ENCODE measurements at places on chromosomes 7 and 10. TPM values are rescaled to one million over a fixed set of nuclear protein-coding genes. Genes with fewer than 3 reads are reported as not detected.

The ATRNL1 gene
- 0.21 TPM for total RNA-seq

The IDI2 gene
- total RNA-seq, result not detected

The TBC1D12 gene
- total RNA-seq, result 6.5 TPM

The H2BK1 gene
- total RNA-seq, result not detected

The OPN1SW gene
- total RNA-seq, result not detected

The TAS2R41 gene
- total RNA-seq, result not detected

The EGFR gene
- total RNA-seq, result 120 TPM

The SDK1 gene
- 0.40 TPM for total RNA-seq

The DKK1 gene
- total RNA-seq, result 538 TPM

The EPO gene
- not detected for total RNA-seq

The HECW1 gene
- 15.7 TPM for total RNA-seq

The RADIL gene
- 2.7 TPM for total RNA-seq

The REEP3 gene
- total RNA-seq, result 16.6 TPM

The RSPH10B gene
- 0.11 TPM for total RNA-seq

The HMX2 gene
- total RNA-seq, result 0.23 TPM

The CPXM2 gene
- not detected for total RNA-seq

The C10orf62 gene
- not detected for total RNA-seq

The SCART1 gene
- total RNA-seq, result 0.14 TPM

The HTR5A gene
- total RNA-seq, result not detected

The GPR85 gene
- not detected for total RNA-seq

The ELOVL3 gene
- total RNA-seq, result 0.22 TPM

The ZNF716 gene
- not detected for total RNA-seq

The NSMCE4A gene
- 56.9 TPM for total RNA-seq

The TMEM184A gene
- 11.2 TPM for total RNA-seq

The CALU gene
- total RNA-seq, result 154 TPM

The ZNF467 gene
- total RNA-seq, result 1.1 TPM

The LRRD1 gene
- total RNA-seq, result not detected

The UCMA gene
- not detected for total RNA-seq

The WASHC2C gene
- total RNA-seq, result 19.4 TPM

The CTAGE8 gene
- total RNA-seq, result not detected

The ANKRD61 gene
- total RNA-seq, result 0.51 TPM

The RAB19 gene
- not detected for total RNA-seq

The PPP1R3C gene
- 28.1 TPM for total RNA-seq

The HSPB1 gene
- 1,385 TPM for total RNA-seq

The MEOX2 gene
- not detected for total RNA-seq

The PALD1 gene
- total RNA-seq, result 6.7 TPM

The OR2A7 gene
- not detected for total RNA-seq

The DYNC1I1 gene
- 0.21 TPM for total RNA-seq

The CFAP69 gene
- 2.0 TPM for total RNA-seq

The KNDC1 gene
- 1.3 TPM for total RNA-seq

The TRIM50 gene
- total RNA-seq, result not detected

The MMP21 gene
- not detected for total RNA-seq

The HILPDA gene
- total RNA-seq, result 24.4 TPM

The AEBP1 gene
- total RNA-seq, result not detected

The TMEM229A gene
- total RNA-seq, result not detected

The DRGX gene
- total RNA-seq, result not detected

The TRPV5 gene
- total RNA-seq, result not detected

The ASB10 gene
- total RNA-seq, result not detected

The ASB15 gene
- total RNA-seq, result not detected

The C10orf53 gene
- not detected for total RNA-seq

The GOLGA7B gene
- total RNA-seq, result 3.6 TPM

The SMARCD3 gene
- 11.6 TPM for total RNA-seq

The GPR26 gene
- not detected for total RNA-seq
